Activated CD4-positive, alpha-beta memory T cell treated with anti-CD3 and anti-CD28 coated beads, Interleukin-2, amount 10 ng/mL, durations not matched to agents 7 days and 5 days (primary cell): ENCODE measurements at places on chromosomes 7 and 10. TPM values are rescaled to one million over a fixed set of nuclear protein-coding genes. Genes with fewer than 3 reads are reported as not detected.

GRCh38 chr10:2610946-2611345, 456.4 kb upstream of the PFKP start:
- DNase-seq, result no peak

GRCh38 chr7:94022550-94022949, 18.4 kb upstream of the BET1 start:
- DNase-seq, result no peak

GRCh38 chr7:25075459-25075858, 49.6 kb downstream of the CYCS start:
- DNase-seq, result no peak

- DNase-seq, result no peak
Measured at GRCh38 chr7:109125001-109125400, 555.3 kb downstream of the DNAJB9 start.

- no peak for DNase-seq
Measured at GRCh38 chr10:133235932-133236331, 1.7 kb upstream of the VENTX start.

DNA sequence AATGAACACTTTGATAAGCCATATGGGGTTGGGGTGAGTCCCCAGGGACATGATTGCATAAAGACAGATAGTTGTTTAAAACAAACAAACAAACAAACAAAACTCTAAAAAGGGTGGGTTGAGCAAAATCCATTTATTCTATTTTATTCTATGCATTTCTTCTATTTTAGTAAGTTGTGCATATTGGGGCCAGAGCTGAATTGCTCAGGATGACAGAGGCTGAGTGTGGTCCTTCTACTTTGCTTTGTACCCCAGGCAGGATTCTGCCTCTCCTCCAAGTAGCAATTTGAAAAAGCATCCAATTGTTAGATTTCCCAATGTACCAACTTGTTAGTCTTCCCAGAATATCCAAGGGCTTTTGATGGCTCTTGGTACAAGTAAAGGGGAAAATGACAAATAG, 29.2 kb upstream of the XPNPEP1 start:
- no peak for DNase-seq

- DNase-seq, result no peak
Measured at GRCh38 chr10:4846775-4847174, 20.8 kb downstream of the AKR1E2 start.

DNA sequence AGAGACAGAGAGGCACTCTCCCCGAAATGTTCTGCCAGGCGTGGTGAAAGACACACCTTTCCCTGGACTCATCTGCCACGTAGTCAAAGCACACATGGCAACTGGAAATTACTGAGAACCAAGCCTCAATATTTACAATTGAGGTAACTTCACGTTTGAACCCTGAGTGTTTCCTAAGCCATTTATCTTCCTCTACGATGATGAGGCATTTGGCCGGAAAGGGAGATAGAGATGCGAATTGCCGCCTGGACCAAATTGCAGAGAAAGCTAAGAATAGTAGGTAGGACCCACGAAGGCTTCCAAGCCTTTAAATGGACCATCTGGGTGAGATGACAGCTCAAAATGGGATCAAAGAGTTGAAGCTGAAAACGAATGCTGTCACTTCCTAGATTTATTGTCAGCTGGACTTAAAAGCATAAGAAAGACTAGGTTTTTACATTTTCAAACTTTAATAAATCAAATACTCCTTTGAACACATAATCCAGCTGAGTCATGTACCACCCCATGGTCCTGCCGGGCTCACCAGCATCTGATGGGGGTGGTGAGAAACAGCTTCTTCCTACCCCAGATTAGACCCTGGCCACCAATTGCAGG, 135.6 kb upstream of the LYZL2 start:
- no peak for DNase-seq

DNA sequence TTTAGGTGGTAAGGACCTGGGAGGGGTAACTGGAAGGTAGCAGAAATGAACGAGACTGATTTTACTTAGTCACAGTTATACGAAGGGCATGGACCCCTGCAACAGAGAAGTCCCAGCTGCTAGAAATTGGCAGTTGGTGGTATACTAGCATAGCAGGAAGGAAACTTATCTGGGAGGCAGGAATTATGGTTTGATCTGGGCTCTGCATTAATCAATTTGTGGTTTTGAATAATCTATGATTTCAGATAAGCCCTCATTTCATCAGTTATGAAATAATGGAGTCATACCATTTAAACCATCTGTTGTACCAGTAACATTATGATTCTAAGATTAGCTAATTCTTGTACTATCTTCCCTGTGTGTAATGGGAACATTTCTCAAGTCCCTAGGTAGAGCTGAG, 54.0 kb upstream of the TMEM229A start:
- no peak for DNase-seq

The RARRES2 gene
- total RNA-seq, result not detected

The ZNF488 gene
- total RNA-seq, result 0.10 TPM

The KCNH2 gene
- total RNA-seq, result 0.15 TPM

The CPEB3 gene
- 2.8 TPM for total RNA-seq

The PI4K2A gene
- total RNA-seq, result 13.3 TPM
